ENCODE measurements at places on chromosomes 16 and 17. TPM values are rescaled to one million over a fixed set of nuclear protein-coding genes. Genes with fewer than 3 reads are reported as not detected.
A peak's percentile ranks its signal among the peaks of the same experiment; 100 is the strongest.

DNA sequence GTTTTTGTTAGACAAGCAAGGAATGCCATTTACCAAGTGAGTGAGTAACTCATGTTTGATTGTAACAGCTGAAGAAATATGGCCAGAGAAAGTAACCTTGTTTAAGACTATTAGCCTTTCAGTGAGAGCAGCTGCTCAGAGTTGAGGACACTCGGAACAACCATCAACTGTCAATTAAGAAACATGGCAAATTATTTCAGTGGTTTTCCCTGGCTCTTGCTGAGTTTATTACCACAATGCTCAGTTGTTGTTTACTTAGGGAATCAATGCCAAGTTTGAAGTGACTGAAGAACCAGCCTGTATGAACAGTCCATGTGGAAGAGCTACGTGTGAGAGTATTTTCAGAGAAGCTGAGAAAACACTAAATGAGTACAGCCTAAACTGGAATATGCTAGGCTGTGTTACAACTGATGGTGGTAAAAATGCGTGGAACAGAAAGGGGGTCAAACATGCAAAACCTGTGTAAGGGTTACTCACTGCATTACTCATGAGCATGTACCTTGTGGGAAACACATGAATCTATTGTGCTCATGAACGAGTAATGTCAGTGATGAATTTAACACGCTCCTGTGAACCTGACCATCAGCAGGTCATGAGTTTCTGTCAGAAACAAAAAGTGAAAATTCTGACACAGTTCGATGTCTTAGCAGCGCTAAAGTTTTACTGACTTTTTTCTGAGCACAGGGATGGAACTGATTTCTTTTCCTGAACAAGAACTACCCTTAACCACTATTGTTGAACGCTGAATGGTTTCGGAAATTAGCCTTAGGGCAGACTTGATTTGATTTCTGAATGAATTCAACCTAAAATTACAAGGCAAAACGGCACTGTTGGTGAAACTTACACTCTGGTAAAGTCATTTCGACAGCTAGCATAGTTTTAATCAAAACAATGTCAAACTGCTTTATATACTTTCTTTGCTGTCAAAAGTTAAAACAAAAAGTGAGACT, 33.5 kb downstream of the GNA13 start:
- DNase-seq = peak; percentile 61

GRCh38 chr16:86095131-86095752, 196.3 kb downstream of the IRF8 start:
- DNase-seq = no peak

DNA sequence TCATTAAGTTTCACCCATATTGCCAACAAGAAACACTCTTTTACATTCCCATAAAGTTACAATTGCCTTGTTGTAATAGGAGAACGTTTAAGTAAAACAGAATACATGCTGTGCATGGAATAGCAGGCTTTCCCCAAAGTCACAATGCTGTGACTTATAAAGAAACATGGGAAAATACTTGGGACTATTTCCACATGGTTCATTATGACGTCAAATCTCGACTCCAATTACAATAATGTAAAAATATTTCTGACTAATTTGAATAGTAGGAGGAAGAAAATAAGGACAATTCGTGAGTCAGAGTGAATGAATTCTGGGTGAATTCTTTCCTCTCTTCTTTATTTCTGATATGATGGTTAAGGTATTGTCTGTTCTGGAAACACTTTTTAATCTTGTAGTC, 52.8 kb downstream of the CDH11 start:
- DNase-seq = no peak

Gene PPP1R27
- not detected for polyA plus RNA-seq

Gene PRAC2
- polyA plus RNA-seq = not detected

Gene ZNF19
- polyA plus RNA-seq = 11.3 TPM

Gene PYY
- polyA plus RNA-seq = not detected
